ENCODE measurements at places on chromosomes 16 and 17.

DNA sequence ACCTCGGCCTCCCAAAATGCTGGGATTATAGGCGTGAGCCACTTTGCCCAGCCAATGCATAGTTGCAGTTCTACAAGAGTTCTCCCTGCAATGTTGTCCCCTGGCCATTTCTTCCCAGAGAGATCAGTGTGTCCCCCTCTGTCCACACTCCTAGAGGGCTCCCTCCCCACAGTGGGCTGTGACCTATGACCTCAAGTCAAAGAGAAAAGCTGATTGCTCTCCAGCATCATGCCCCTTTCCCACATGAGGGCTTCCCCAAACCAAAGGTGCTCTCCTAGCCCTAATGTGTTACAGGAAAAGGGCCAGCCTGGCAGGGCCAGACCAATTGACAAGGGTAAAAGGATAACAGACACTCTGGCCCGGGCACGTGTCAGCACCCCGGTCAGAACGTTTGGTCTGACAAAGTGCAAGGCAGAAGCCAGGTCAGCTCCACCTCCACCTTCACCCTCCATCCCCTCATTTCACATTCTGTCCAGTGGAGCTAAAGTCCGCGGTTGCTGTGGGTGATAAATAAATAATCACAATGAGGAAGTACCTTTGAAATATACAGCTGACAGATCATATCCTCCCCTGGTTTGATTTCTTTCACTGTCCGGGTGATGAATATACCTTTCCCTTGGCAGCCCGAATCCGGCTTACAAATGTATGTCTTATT, 17.8 kb downstream of the TTLL6 start:
- DNase-seq, result no peak

DNA sequence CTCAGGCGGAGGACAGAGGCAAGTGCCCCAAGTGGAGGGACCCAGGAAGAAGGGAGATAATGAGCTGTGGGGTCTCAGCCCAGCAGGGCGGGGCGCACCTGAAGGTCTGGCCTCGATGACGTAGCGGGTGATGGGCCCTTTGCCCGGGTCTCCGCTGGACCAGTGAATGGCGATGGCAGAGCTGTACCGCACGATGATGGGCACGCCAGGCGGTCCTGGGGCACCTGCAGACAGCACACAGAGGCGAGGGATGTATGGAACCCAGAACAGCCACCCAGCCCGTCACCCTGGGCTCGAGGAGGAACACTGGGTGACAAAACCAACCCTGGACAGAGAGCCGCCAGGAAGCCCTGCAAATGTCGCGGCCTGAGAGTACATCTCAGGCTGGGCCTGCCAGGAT, 46.2 kb upstream of the CDC42EP4 start:
- DNase-seq, result no peak

DNA sequence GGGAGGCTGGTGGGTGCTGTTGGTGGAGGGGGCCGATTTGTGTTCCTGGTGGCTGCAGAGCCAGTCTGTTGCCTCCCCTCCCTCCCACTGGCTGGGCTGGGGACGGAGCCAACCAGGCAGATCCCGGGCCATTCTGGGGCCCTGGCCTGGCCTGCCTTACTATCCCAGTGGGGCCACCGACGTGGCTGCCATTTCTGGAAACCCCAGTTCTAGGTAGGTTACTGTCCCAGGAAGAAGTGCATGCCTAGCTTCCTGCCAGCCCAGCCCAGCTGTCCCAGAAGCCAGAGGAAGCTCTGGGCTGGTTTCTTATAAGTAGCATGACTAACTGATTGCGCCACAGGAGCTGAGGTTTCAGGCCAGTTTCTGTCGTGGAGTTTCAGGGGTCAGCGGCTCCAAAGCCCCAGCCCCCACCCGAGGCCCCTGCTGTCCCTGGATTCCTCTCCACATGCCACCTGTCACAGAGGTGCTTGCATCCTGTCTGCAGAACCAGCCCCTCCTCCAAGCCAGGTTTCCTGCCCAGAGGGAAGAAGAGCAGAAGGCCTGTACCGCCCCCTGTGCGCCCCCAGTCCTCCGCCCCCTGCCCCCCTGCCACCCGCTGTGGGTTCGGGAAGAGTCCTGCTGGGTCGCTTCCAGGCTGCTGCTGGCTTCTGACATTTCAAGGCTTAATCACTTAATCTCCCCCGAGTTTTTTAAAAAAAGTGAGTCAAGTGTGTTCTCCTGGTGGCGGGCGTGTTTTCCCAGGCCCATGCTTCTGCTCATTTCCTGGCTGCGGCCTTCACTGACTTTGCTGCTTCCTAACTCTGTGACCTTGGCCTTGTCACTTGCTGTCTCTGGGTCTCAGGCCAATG, 13.2 kb downstream of the IL4R start:
- DNase-seq, result peak; percentile 41

DNA sequence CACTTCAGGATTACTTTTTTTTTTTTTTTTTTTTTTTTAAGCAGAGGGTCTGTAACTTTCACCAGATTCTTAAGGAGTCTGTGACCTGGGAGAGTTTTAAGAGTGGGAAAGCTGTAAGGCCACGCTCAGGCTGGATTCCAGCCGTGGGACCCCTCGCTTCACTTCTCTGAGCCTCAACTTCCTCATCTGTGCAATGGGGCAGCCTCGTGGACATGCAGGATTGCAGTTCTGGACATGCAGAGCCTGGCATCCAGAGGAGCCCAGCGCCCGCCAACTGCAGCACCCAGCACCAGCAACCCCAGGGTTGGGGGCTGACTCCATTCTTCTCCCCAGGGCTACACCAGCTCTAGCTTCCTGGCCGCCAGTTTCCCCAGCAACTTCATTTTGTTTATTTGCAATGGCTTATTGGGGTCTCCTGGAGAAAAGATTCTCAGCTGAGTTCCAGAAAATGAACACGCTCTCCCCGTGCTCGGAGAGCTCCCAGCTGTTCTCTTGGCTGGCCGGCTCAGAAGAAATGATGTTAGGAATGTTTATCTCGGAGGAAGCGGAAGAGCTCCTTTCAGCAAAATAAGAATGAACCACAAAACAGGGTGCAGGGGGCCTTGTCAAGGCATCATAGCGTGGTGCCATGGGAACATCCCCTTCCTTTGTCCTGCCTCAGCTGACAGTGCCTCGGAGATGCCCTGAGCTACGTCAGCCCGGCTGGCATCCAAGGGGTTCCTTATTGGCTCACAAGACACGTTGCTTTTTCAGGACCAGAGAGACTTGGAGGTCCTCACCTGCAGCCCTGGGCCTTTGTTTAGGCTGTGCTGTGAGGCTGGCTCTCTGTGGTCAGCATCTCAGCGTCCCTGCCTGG, 22.9 kb upstream of the ZCCHC14 start:
- no peak for DNase-seq

- peak; percentile 69 for DNase-seq
Observed at GRCh38 chr17:58597371-58597770, 82.9 kb upstream of the MTMR4 start.

GRCh38 chr16:54208237-54208636, 78.3 kb downstream of the IRX3 start:
- no peak for DNase-seq

GRCh38 chr16:85445779-85446222, 167.3 kb upstream of the GSE1 start:
- no peak for DNase-seq

GRCh38 chr16:1770328-1771187, 785 bp downstream of the NME3 start:
- peak; percentile 30 for DNase-seq

GRCh38 chr17:1313270-1314005, 34.0 kb downstream of the TRARG1 start:
- DNase-seq, result no peak

- no peak for DNase-seq
Observed at GRCh38 chr17:75695830-75696271, 25.4 kb upstream of the ITGB4 start.

GRCh38 chr17:751269-752001, 629 bp downstream of the GEMIN4 start:
- peak; percentile 56 for DNase-seq

GRCh38 chr16:50668368-50669008, 12.6 kb downstream of the SNX20 start:
- DNase-seq, result no peak

GRCh38 chr16:21083729-21084268, 66.8 kb downstream of the DNAH3 start:
- DNase-seq, result peak; percentile 54

DNA sequence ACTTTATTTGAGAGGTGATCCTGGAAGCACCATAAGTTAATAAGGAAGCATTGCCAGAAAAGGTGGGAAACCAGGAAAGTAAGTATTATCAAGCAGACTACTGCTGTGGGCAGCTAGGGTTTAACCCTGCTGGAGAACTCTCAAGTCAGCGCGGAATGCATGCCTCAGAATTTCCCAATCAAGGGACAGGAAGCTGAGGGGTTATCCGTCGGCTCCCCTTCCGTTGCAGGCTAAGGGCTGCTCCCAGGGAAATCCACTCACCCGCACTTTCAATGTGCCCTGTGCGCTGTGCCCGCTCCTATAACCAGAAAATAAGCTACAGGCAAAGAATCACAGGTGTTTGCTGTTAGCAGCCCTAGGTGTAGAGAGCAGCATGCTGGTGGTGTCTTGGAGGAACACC, 138.5 kb upstream of the CACNG3 start:
- no peak for DNase-seq

DNA sequence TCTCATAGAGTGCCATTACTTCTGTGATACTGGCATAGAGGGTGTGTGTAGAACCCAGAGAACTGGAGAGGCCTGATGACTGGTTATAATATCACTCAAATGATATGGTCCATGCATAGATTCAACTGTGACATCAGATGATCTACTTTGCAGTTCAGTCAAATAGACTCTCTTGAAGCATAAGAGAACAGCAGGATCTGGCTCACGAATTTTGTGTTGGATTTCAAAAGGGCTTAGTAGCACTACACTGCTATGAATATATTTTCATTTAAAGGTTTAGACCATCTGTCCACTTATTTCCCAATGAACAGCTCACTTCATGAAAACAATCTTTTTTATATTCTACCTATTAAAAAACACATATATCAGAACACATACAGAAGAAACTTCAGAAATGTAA, 119.7 kb downstream of the KIF2B start:
- DNase-seq, result no peak

DNA sequence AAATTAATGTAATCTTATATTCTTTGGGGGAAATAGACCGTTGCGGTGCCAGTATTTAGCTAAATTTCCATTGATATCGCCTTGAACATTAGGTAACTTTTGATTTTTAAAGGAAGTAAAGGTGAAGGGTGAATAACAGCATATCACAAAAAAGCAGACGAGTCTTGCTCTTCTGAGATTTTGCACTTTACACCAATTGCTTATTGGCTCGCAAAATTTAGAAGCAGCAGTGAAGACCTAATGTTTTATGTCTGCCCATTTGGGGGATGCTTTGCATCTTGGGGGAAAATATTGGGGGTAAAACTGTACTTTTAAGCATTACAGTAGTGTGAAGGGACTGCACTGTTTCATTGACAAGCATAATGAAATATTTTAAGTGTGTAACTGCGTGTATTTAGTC, 934 bp downstream of the MAP2K6 start:
- no peak for DNase-seq

GRCh38 chr17:61000911-61001310, 323.3 kb downstream of the BCAS3 start:
- no peak for DNase-seq

- DNase-seq, result no peak
Observed at GRCh38 chr17:27473190-27473747, 17.0 kb downstream of the KSR1 start.

DNA sequence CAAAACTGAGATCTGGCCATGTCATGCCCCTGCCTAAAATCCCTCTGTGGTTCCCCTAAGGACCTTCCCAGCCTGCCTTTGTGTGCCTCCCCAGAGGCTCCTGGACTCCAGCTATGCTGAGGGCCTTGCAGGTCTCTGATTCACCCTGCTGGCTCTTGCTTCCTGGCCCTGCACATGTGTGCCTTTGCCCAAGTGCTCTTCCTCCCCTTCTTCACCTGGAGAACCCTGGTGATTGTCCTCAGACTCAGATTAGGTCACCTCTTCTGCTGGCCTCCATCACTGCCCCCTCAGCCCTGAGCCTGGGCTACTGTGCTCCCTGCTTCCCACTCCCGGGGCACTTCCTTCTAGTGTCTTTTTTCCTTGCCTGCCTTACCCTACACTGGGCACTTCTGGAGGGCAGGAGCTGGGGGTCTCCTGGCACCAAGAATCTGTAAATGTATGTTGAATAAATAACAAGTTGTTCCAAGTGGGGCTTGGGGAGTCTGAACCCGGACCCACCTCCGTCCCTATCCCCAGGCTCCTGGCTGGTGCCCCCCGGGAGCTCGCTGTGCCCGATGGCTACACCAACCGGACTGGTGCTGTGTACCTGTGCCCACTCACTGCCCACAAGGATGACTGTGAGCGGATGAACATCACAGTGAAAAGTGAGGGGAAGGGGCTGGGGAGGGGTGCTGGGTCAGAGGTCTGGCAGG, 7.8 kb downstream of the ITGA3 start:
- DNase-seq, result no peak

- DNase-seq, result no peak
Observed at GRCh38 chr16:85040685-85041084, 13.1 kb downstream of the KIAA0513 start.

All from hematopoietic multipotent progenitor cell treated with erythropoietin and hydrocortisone succinate and interleukin-3 and kit ligand, for 8 days (in vitro differentiated cells).